ENCODE measurements at places on chromosomes 7 and 10.

GRCh38 chr10:132876131-132876860 is 66.1 kb downstream of the CFAP46 start:
- DNase-seq = peak; percentile 3

DNA sequence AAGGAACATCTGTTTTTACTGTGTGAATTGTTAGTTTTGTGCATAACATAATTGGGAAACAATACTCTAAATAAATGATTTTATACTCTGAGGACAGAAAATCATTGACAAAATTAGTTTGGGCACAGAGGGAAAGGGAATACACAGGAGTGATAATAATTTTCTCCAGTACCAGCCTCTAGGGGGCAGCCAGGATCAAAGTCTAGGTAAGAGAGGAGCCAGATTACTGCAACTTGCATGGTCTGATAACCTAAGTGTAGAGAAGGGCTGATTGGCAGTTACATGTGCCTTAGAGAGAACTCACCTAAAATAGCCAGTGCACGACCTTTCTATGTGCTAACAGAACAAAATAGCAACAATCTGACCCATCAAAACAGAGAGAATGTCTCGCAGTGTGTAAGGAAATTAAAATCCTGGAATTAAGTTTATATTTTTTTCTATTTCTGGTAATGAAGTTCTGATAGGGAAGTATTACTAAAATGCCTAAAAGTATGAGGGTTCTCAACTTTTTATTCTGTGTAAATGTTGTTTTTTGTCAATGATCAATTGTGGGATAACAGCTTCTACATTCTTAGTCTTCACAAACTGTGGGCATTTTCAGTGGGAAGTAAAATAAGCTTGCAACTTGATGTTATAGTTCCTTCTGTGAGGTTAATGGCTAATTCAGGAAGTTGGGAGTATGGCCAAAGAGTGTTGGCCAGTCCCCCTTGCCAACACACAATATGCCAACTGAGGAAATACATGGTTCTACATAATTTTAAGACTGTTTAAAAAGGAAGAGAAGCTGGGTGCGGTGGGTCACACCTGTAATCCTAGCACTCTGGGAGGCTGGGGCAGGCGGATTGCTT is 66.4 kb downstream of the EXOC6 start:
- peak; percentile 29 for DNase-seq

- DNase-seq = no peak
These were observed 203.5 kb downstream of the LRMDA start for GRCh38 chr10:75634947-75635346.

DNA sequence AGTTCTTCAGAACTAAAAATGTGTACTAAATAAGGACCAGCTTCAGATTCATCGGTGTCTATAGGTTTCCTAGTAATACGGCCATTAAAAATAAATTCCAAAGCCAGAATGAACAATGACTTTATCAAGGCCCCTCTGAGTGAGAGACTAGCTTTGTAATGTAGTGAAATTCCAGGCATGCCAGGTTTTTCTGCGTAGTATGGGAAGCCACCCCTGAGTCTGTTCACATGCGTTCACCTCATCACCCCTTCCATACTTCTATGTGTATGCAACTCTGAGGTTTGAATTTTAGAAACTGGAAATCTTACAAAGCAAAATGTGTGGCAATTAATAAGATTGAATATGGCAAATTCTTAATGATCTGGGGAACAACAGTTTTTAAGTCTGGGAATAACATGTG is 24.5 kb downstream of the RNF32 start:
- DNase-seq = no peak

GRCh38 chr10:133565441-133566294 is at the start of gene SYCE1:
SYCE1 (minus strand) TSS chr10:133565583; CDS start chr10:133565529, 54 bp downstream.
- no peak for DNase-seq

GRCh38 chr10:35913628-35914027 is 271.5 kb upstream of the FZD8 start:
- no peak for DNase-seq

GRCh38 chr7:52273685-52274610 is 761.5 kb upstream of the POM121L12 start:
- no peak for DNase-seq

- no peak for DNase-seq
These were observed 1022.2 kb upstream of the LRRTM3 start for GRCh38 chr10:65903620-65904019.

- peak; percentile 71 for DNase-seq
These were observed 2.8 kb downstream of the FAM53B start for GRCh38 chr10:124741281-124741921.

DNA sequence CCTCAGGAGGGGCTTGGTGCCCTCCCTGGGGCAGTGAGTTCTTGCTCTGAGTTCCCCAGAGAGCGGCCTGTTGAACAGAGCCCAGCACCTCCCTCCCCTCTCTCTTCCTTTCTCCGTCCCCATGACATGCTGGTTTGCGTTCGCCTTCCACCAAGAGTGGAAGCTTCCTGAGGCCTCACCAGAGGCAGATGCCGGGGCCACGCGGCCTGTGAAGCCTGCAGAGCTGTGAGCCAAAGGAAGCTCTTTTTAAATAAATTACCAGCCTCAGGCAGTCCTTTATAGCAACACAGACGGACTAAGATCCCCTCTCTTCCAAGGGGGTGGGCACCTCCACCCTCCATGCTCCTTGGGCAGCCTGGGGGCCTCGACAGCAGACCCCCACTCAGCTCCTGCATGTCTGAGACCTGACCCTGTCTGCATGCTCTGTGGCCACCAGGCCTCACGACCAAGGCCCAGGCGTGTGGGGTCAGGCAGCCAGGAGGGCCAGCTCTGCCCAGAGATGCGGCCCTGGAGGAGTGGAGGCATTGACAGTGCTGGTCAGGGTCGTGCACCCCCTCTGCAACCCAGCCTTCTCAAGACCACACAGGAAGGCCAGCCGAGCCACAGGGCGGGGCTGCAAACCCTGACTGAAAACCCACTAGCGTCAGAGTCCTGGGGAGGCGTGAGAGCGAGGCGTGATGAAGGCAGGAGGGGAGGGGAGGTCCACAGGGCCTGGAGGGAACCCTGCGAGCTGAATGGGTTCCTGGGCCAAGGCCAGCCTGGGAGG is 54.6 kb upstream of the ADGRA1 start:
- DNase-seq = no peak

DNA sequence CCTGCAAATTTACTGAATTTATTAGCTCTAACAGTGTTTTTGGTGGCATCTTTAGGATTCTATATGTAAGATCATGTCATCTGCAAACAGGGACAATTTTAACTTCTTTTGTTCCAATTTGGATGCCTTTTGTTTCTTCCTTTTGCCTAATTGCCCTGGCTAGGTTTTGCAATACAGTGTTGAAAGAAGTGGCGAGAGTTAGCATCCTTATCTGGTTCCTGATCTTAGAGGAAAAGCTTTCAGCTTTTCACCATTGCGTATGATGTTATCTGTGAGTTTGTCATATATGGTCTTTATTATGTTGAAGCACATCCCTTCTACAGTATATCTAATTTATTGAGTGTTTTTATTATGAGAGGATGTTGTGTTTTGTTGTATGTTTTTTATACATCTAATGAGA is 301.4 kb downstream of the PTPRN2 start:
- DNase-seq = no peak
